ENCODE measurements at places on chromosomes 16 and 17.

GRCh38 chr17:33039874-33040273 lies 48.2 kb downstream of the SPACA3 start:
- DNase-seq: peak; percentile 75

DNA sequence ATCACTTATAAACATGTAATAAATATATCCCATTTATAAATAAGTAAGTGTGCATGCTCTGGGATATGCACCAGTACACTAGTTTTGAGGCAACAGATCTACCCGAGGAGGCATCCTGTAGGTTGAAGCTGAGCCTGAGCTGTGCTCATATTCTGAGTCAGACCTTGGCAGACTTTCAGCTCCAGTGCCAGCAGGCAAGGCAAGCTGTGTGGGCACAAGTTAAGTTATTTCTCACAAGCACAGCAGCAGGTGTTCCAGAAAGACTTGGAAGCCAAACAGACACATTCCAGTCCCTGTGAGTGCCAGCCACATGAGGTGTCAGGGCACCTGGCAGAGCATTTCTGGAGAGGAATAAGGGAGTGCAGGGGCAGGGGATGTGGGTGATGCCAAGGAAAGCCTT lies 1.3 kb upstream of the CLEC19A start:
- DNase-seq: no peak

DNA sequence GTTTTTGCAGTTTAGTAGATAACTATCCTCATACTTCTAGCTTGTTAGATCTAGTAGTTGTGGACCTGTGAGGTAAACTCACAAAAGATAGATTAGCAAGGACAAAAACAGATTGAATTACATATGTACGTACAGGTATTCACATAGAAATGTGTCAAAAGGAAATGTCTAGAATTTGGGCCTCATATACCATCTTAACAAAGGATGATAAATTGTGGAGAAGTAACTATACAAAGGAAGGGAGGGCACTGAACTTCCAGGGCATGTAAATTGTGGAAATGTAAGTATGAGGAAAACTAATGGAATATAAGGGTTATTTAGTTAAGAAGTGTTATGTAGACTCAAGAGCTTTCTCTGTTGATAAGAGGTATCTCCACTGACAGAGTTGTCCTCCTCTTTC lies 477.3 kb downstream of the KCNJ2 start:
- no peak for DNase-seq

- DNase-seq: no peak
Measured at GRCh38 chr16:85483424-85483823, 129.7 kb upstream of the GSE1 start.

DNA sequence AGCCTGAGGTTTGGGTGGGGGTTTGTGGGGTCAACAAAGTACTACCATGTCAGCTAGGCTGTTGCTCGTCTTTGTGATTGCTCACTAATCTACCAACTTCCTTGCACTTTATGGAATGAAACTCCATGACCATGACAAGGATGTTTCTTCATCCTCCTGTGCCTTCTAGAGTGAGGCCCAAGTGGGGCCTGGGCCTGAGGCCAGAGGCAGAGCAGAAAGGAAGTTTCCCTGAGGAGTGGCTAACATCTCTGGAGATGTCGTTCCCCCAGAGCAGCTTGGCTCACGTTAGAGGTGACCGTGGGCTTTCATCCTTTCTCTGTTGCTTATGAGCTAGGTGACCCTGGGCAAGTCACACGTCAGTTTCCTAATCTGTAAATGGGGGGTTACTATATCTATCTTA lies 41.0 kb upstream of the IRX3 start:
- DNase-seq: no peak

Measured in right lung (tissue), 10 donors.